ENCODE measurements at places on chromosomes 6 and 20. TPM values are rescaled to one million over a fixed set of nuclear protein-coding genes. Genes with fewer than 3 reads are reported as not detected.

- peaks cover 68% of the 10 kb centered on the region for H3K4me1 ChIP-seq
- DNase-seq, result peak; percentile 48
- peak overlapping the region; percentile 54 for H3K27ac ChIP-seq
Measured at GRCh38 chr6:25038999-25039398, 103.2 kb upstream of the RIPOR2 start.

GMPR gene
- 0.95 TPM for total RNA-seq

- H3K27ac ChIP-seq, result no peak overlapping the region
- no peak overlapping the region for H3K4me3 ChIP-seq
Measured at GRCh38 chr6:82072751-82073150, 174.8 kb downstream of the IBTK start.

DNA sequence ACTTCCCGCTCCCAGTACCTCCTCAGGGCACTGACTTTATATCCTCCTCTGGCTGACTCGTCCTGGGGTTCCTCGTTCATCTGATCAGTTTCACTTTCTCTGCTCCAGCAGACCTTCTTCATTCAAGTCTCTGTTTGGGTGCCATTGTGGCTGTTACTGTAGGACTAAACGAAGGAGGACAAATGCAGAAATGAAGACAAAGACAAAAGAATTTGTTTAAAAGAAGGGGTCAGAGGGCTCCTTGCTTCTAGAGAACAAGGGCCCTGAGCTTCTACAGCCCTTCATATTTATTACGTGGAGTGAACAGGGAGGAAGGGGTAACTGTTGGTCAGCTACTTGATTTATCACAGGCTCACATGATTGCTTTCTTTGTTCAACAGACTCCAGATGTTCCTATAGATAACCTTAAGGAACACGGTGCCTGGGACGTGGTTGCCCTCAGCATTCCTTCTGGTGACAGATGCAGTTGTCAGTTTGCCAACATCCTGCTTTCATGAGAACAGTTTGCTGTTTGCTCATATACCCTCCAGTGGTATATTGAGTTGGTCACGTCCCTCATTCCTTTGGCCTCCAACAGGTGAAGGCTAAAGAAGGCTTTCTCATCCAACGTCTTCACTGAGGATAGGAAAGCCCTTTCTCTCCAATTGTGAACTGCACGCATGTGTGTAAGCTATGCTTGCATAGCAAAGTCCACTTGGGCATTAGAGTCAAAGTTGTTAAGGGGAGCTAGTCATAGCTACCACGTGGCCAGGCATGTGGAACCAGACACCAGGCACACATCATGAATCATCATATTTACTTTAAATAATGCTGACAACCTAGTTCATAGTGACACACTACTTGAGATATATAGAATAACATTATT is 69.1 kb upstream of the BTN3A2 start:
- no peak for DNase-seq
- no peaks in the 10 kb centered on the region for H3K4me1 ChIP-seq
- no peak overlapping the region for H3K4me3 ChIP-seq

GRCh38 chr6:111533087-111533784 is 50.2 kb upstream of the REV3L start:
- H3K27me3 ChIP-seq, result no peaks in the 10 kb centered on the region
- no peaks in the 10 kb centered on the region for H3K36me3 ChIP-seq
- no peak overlapping the region for H3K4me3 ChIP-seq
- peaks cover 8% of the 10 kb centered on the region for H3K4me1 ChIP-seq
- peak; percentile 35 for DNase-seq
- no peak overlapping the region for H3K27ac ChIP-seq

GRCh38 chr6:146962329-146962728 is 241.9 kb upstream of the STXBP5 start:
- no peak for DNase-seq
- H3K4me1 ChIP-seq, result no peaks in the 10 kb centered on the region
- H3K27ac ChIP-seq, result no peak overlapping the region

DNA sequence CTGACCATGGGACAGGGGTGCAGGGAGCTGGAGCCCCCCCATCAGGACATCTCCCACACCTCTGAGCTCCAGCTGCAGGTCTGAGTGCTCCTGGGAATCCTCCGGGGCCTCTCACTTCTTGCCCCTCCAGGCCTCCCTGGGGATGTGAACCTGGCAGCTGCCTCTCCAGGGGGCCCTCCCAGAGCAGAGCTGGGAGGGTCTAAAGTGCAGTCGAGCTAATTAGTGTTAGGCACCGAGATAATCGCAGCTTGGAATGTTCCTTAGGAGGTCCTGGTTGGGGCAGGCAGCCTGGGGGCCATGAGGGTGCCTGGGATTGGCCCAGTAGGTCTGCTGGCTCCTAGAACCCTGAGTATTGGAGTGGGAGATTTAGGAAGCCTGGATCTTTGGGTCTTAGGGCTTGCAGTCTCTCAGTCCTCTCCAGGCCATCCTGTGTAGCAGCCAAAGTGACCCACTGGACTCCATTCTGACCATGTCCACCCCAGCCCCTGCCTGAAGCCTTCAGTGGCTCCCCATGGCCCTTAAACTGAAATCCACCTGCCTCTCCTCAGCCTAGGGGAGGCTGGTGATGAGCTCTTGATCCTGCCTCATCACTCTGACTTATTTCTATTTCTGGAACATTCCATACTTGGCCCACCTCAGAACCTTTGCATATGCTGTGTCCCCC is 26.0 kb downstream of the CEBPB start:
- H3K4me1 ChIP-seq, result peaks cover 10% of the 10 kb centered on the region
- no peaks in the 10 kb centered on the region for H3K36me3 ChIP-seq
- H3K4me3 ChIP-seq, result no peak overlapping the region
- H3K27me3 ChIP-seq, result peaks cover 2% of the 10 kb centered on the region
- DNase-seq, result no peak
- no peak overlapping the region for H3K27ac ChIP-seq

TRIM10 gene
- total RNA-seq, result not detected

EYS gene
- not detected for total RNA-seq

OR2H2 gene
- total RNA-seq, result not detected

- H3K27me3 ChIP-seq, result no peaks in the 10 kb centered on the region
- H3K4me3 ChIP-seq, result no peak overlapping the region
- H3K36me3 ChIP-seq, result no peaks in the 10 kb centered on the region
- no peaks in the 10 kb centered on the region for H3K4me1 ChIP-seq
Measured at GRCh38 chr6:96460052-96460700, 61.4 kb upstream of the UFL1 start.

DNA sequence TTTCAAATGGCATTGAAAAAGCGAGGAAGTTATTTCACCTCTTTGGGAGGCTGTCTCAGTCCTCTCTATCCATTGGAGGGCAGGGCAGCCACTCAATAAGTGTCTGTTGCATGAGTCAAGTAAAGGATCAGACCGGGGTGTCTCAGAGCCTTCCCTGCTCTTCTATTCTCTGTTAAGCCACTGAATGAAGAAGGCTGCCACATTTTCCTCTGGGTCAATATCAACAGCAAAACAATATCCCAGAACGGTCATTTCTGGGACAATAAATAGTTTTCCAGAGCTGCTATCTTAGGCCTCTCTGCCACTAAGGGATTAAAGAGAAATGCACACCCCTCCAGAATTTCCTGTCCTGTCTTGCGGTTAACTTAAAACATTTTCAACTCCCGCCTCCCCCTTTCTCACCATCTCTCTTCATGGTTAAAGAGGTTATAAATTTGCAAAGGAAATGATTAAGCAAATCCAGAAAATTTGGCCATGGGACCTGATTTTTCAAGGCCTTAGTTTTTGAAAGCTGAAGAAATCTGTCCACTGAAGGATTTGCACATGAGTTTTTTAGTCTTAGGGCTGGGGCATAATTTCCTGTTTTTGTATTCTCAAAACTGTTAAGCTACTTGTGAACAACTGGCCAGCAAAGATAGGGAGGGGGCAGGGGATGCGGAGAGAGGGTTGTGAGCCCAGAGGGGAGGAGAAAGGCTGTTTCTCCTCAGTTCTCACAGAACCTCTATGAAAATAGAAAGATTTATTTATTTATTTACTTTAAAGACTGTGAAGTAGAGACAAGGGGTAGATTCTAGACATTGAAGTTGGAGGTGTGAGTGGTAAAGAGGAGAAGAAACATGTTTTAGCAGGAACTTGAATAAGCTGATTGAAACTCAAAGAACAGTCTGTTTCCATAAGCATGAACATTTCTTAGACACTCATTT is 135.7 kb downstream of the BCAS1 start:
- DNase-seq, result peak; percentile 45
- H3K4me3 ChIP-seq, result no peak overlapping the region
- no peaks in the 10 kb centered on the region for H3K36me3 ChIP-seq
- H3K4me1 ChIP-seq, result peaks cover 48% of the 10 kb centered on the region
- H3K27ac ChIP-seq, result peak overlapping the region; percentile 80

DNA sequence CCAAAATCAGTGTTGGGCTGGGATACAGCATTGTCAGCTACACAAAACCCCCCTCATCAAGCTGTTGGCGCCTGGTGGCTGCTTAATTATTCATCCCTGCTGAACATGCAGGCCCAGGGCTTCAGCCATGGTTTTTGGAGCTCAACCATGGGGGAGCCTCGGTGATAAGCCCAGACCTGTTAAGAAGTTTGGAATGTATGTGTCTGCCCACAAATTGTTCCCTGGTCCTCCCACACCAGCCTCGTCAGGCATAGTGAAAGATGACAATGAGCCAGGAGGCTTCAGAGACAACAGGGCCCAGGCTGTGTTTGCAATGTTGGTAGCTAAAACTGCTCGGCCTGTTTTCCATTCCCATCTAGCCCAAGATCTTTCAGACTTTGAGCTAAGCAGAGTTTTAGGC is 34.8 kb upstream of the SIRPA start:
- peaks cover 5% of the 10 kb centered on the region for H3K4me1 ChIP-seq
- H3K36me3 ChIP-seq, result no peaks in the 10 kb centered on the region
- H3K27me3 ChIP-seq, result no peaks in the 10 kb centered on the region
- DNase-seq, result no peak

DNA sequence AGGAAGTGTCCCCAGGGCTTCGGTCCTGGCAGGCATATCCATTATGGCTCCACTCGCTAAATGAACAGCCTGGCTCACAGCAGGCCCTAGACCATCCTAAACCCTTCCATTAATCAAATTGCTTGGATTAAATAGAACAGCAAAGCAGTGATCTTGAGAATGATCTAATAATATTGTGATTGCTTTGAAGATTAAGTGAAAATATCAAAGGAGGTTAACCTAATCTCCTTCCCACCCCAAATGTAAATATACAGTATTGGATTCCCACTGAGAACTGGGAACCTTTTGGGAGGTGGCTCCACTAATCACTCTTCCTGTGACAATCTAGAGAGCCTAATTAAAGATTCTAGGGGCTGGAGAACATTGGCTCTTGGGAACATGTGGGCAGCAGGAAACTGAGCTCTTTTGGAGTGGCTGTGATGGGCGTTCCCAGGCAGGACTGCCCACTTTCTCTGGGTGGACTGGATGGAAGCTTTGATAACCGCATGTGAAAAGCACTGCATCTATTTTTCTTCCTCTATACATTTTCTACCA is 68.3 kb upstream of the FRMD1 start:
- no peaks in the 10 kb centered on the region for H3K27me3 ChIP-seq
- no peak overlapping the region for H3K27ac ChIP-seq
- no peak overlapping the region for H3K4me3 ChIP-seq

PTGIS gene
- not detected for total RNA-seq

- DNase-seq, result no peak
- H3K4me1 ChIP-seq, result no peaks in the 10 kb centered on the region
- H3K27me3 ChIP-seq, result peaks cover 16% of the 10 kb centered on the region
- H3K27ac ChIP-seq, result no peak overlapping the region
- no peaks in the 10 kb centered on the region for H3K36me3 ChIP-seq
- no peak overlapping the region for H3K4me3 ChIP-seq
Measured at GRCh38 chr20:21523281-21523868, 9.5 kb upstream of the NKX2-2 start.

- peaks cover 14% of the 10 kb centered on the region for H3K27me3 ChIP-seq
- no peaks in the 10 kb centered on the region for H3K36me3 ChIP-seq
- no peaks in the 10 kb centered on the region for H3K4me1 ChIP-seq
- H3K27ac ChIP-seq, result no peak overlapping the region
Measured at GRCh38 chr6:148550569-148550968, 196.3 kb upstream of the UST start.

SLC2A10 gene
- 0.26 TPM for total RNA-seq

DNA sequence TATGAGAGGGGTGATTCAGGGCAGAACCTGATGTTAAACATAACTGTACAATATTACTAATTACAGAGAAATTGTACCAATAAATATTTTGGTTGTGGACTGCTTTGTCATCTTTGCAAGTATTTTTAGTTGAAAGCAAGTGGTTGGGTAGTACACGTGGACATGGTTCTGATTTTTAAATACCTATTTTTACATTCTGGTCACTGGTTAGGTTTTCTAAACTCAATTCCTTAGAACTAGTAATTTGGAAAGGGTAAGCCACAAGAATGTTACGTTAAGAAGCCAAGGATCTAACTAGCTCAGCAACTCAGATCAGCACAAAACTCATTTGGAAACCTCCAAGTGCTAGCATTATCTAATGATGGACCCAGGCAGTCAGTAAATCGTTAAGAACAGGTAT is 2.7 kb downstream of the EPB41L2 start:
- H3K36me3 ChIP-seq, result no peaks in the 10 kb centered on the region
- no peak for DNase-seq
- H3K4me1 ChIP-seq, result peaks cover 16% of the 10 kb centered on the region

GUCA1A gene
- total RNA-seq, result not detected

GRCh38 chr6:36118550-36119107 is 11.7 kb upstream of the MAPK13 start:
- peak overlapping the region; percentile 98 for H3K27ac ChIP-seq
- H3K36me3 ChIP-seq, result no peaks in the 10 kb centered on the region
- H3K27me3 ChIP-seq, result no peaks in the 10 kb centered on the region
- peaks cover 94% of the 10 kb centered on the region for H3K4me1 ChIP-seq

DNA sequence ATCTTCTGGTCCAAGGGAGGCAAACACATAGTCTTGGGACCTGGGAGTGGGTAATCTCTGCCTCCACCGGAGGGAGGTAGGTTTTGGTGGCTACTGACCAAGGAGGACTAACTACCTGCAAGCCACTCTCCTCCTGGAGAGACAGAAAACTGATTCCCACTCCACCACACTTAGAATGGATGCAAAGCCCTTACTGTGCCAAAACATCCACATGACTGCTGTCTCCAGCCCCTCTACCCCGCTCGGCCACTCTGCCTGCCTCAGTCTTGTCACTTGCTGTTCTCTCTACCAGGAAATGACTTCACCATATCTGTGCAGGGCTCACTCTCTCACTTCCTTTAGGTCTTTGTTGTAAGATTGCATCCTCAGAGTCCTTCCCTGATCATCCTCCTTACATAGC is 129.5 kb upstream of the ARG1 start:
- no peaks in the 10 kb centered on the region for H3K27me3 ChIP-seq
- peaks cover 5% of the 10 kb centered on the region for H3K4me1 ChIP-seq
- H3K36me3 ChIP-seq, result no peaks in the 10 kb centered on the region
- peak; percentile 55 for DNase-seq
- no peak overlapping the region for H3K27ac ChIP-seq

All from natural killer cell (primary cell).